ENCODE measurements at places on chromosomes 4 and X.

DNA sequence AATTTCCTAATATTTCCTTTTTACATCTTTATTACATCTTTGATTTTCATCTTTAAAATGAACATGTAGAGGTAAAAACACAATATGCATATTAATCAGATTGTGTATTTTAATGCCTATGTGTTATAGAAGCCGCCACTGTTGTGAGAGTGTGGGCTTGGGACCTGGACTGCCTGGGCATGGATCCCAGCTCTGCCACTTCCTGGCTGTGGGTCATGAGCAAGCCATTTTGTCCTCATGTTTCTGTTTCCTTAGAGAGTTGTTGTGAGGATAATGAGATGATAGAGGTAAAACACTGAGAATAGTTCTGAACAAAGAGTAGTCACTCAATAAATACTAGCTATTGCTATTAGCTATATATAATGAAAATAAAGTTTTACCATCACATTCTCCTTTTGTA is 38.4 kb upstream of the SCOC start:
- no peak for DNase-seq

DNA sequence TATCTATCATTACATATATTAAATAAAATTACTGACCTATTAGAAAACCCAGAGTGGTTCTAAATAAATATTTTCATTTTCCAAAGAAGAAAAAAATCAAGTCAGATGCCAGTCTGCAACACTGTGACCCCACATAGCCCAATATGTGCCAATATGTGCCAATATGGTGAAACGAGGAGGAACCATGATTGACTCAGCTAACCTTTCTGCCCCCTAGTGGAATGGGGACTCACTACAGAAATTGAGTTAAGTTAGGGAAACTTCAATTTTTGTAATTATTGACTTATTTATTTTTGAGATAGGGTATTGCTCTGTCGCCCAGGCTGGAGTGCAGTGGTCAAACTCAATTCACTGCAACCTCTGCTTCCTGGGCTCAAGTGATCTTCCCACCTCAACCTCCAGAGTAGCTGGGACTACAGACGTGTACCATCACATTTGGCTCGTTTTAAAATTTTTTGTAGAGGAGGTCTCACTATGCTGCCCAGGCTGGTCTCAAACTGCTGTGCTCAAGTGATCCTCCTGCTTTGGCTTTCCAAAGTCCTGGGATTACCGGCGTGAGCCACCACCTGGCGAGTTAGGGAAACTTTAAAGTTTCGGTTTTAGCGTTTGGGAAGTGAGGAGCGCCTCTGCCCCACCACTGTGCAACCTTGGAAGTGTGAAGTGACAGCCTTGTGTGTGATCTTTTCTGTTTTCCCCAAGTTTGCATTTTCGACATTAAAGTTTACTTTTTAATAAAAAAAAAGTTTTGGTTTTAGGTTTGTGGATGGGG is 116.8 kb upstream of the SHISA3 start:
- no peak for DNase-seq

- no peak for DNase-seq
These were observed 941 bp downstream of the CCKAR start for GRCh38 chr4:26489101-26489985.

- DNase-seq = no peak
These were observed 431.8 kb downstream of the BCOR start for GRCh38 chrX:39665830-39666518.

GRCh38 chr4:127203562-127204200 is 429.1 kb upstream of the INTU start:
- no peak for DNase-seq

DNA sequence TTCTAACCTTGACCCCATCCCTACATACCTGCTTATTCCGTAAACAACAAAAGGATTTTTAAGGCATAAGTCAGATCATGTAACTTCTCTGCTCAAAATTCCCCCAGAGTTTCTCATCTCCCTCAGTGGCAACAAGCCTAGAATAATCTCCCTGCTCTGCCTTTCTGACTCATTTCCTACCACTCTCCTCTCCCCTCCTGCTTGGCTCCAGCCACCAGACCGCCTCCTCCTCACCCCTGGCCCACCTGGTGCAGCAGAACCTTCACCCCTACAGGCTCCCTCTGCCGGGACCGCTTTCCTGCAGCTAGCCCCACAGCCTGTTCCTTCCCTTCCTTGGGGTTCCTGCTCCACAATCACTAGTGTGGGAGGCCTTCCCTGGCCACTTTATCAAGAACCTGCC is 32.1 kb downstream of the TSPAN5 start:
- DNase-seq = no peak

DNA sequence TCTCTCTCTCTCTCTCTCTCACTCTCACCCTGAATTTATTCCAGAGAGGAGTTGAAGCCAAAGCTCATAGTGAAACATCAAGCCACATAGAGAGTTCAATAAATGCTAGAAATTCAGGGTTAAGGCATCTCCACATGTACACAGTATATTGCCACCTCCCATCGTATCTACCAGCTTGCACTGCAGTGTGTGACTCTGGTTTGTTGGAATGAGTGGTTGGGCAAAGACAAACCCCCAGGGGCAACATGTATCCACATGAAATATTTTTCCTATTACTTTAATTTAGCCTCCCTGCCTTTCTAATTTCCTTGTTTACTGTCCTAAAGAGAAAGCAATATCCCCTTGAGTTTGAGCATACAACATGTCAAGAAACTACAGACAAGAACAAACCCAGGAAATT is 247.3 kb downstream of the SPATA18 start:
- DNase-seq = no peak

DNA sequence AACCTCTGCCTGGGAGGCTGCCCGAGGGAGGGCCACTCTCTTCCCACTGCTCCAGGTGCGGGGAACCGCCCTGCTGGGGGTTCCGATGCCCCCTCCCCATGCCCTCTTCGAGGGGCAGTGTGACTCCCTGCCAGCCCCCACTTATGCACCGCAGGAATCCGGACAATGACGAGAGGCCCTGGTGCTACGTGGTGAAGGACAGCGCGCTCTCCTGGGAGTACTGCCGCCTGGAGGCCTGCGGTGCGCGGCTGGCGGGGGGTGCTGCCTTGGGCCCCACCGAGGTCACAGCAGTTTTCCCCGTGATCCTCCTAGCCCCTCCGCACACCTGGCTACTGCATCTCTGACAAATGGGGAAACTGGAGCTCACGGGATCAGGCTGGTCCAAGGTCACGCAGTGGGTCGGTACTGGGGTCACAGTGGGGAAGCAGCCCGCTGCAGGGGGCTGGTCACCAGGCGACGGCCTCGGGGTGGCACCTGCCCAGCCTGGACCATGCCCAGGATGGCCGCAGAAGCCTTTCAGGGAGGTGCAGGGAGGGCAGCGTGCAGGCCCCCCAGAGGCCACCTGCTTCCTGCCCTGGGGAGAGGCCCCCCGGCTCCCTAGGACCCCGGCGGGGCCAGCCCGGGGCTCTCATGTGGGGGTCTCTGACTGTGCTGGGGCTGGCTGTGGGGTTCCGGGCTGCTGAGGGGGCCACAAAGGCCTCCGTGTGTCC is 3.5 kb downstream of the HGFAC start:
- DNase-seq = no peak

DNA sequence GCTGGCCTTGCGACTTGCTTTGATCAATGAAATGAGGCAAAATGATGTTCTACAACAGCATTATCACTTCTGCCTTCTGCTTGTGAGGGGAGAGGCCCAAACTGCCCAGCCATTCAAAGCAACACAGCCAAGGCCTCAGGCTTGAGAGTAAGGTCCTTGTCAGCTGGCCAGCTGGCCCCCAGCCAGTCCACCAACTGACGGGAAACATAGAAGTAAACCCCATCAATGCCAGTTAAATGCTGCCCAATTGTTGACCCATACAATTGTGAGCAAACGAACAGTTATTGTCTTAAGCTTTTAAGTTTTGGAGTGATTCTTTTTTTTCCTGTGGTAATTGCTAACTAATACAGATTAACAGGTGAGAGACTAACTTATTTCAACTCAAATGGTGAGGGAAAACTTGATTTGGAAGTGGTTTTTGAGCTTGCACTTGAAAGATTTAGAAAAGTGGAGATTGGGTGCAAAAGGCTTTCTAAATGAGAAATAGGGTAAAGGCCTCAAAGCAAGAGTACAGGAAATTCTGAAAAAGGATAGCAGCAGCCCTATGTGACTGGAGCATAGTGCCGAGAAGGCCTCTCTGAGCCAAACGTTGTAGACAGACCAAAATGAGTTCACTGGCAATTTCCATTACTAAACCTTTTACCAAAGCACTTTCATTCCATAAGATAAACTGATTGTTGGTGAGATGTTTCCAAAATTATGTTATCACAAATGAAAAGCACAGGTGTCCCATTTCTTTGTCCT is 66.9 kb downstream of the ARHGEF38 start:
- no peak for DNase-seq

DNA sequence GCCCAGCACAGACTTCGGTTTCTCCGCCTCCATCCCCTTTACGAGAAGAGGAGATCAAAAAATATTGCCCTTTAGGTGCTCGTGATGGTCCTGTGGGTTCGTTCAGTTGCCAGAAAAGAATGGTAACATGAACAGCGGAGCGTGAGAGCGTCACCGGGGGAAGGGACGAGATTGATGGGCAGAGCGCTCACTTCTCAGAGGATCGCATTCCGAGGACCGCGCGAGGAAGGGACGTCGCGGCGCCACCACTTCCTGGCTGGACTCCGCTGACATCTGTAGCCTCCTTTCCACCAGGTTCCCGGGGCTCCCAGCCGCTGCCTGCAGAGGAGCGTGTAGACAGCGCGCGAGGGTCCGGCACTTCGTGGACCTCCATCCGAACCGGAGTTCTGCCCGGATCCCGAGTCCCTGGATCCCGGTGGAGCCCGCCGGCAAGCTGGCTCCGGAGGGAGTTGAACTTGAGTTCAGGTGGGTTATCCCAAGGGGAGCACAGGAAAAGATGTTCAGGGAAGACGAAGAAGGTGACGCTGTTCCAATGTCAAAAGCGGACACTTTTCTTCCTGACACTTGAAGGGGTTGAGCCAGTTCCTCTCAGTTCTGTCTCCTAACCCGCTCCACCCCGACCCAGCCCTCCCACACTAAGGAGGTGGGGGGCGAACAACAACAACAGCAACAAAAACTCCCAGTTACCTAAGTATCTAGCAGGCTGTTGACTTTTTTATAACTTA is 484 bp downstream of the GALNTL6 start:
- no peak for DNase-seq

- DNase-seq = no peak
These were observed 14.0 kb upstream of the TMEM156 start for GRCh38 chr4:39046249-39046648.

DNA sequence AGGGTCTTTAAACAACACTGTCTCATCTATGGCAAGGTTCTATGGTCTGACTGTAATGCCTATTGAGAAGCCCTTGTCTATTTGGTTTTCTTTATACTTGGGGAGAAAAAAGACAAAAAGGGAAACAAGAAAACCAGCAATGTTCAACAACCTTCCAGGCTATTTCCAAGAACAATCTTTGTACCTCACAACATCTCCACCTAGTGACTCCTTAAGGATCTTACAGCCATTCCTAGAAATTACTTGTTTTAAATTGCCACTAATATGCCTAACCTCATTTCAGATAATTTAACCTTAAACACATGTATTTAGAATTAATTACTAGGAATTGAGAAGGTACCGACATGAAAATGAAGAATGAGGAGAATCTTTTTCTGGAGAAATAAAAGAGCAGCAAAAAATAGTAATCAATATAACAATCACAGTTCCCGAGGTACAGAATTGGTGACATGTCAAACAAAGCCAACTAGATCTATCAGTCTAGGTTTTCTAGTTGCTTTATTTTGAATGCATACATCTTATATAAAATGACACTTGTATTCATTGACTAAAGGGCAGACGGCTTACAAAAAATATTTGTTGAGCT is 1.6 kb upstream of the RBM46 start:
- DNase-seq = no peak

DNA sequence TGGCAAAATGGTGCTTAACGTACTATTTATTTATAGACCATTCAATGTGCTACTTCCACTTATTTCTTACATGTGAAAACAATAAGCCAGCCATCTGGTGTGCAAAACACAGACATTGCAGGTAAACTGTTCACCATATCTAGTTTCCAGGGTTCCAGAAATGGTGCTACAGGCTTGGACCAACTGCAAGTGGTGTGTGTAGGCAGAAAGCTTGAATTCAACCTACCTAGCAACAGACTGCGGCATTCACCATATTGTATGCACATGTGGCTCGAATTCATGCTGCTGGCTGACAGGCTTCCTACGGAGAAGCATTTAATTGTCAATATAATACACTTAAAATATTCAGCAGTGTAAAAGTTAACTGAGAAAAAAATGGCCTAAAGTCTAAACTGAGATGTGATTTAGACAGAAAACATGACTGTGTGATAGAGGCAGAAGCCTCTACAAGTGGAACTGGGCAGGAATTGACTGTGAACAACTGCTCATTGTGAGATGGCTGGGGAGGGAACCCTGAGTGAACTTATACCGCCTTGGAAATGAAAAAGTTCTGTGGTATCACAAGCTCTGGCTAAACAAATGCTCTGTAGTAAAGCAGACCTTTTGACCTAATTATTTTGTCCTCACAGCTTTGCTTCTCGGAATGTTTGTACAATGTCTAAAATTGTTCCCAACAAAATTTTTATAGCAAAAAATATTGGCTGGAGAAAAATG is 434.7 kb downstream of the GRIA2 start:
- no peak for DNase-seq

Measured in stimulated activated CD8-positive, alpha-beta memory T cell treated with anti-CD3 and anti-CD28 coated beads, Interleukin-4, amount 100 ng/mL, for 1 hour (primary cell).